SK-N-SH treated with all-trans-retinoic acid at 6 μM for 48 hours (cell line): ENCODE measurements at places on chromosomes 16 and 17.
A peak's percentile ranks its signal among the peaks of the same experiment; 100 is the strongest.

DNA sequence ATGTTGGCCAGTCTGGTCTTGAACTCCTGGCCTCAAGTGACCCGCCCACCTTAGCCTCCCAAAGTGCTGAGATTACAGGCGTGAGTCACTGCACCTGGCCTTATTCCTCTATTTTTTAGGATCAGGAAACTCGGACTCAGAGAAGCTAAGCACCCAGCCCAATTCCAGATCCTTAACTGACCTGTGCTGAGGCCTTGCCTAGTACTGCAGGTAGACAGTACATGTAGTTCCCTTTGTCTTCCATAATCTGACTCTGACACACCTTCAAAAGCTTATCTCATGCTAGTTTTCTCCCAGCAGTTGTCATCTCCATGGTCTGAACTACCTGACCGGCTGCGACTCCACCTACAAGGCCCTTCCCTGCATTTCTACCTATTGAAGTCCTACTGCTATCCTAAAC, 65.7 kb upstream of the AXIN2 start:
- no peak for ATAC-seq

DNA sequence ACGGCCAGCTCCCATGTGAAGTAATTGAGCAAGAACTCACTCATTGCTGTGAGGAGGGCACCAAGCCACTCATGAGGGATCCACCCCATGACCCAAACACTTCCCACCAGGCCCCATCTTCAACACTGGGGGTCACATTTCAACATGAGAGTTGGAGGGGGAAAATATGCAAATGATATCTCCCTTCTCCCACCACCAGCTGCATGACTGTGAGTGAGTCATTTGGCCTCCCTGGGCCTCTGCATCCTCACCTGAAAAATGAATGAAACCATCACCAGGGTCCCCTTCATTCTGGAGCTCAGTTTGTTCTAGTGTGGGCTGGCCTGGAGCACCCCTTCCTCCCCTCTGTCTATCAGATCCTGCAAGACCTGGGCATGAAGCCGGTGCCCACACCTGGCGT, 6.8 kb upstream of the MED9 start:
- ATAC-seq, result no peak

DNA sequence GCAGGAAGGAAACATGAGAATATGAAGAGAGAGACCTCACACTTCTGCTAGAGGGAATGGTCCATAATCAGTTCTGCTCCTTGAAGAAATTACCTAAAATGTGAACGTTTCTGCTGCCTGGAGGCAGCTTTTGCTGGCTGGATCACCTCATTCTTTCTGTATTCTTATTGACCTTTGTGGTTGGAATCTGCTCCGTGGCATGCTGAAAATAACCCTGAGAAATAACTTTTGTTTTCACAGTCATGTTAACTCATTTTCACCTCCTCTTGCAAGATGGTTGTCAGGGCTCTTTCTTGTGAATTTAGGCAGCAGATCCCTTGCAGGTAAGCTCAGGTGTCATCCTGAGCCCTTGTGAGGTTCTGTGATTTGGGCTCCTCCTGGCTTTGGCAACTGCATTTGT, 70.2 kb downstream of the IRF8 start:
- ATAC-seq, result no peak

- ATAC-seq, result no peak
Measured at GRCh38 chr16:12026741-12027490, 50.4 kb downstream of the SNX29 start.

- ATAC-seq, result no peak
Measured at GRCh38 chr17:6994666-6995256, 1.1 kb upstream of the ALOX12 start.

- peak; percentile 83 for ATAC-seq
Measured at GRCh38 chr16:180681-181564, 664 bp downstream of the HBQ1 start.

GRCh38 chr17:17200831-17201230, 5.3 kb downstream of the PLD6 start:
- ATAC-seq, result no peak

GRCh38 chr16:4087099-4087885, 28.9 kb downstream of the ADCY9 start:
- no peak; the same call in 2 of the 3 replicates for ATAC-seq

GRCh38 chr17:7909089-7909488, 7.0 kb downstream of the RNF227 start:
- ATAC-seq, result no peak

- ATAC-seq, result peak; percentile 84
Measured at GRCh38 chr17:77287432-77288068, 146.8 kb downstream of the SEC14L1 start.

DNA sequence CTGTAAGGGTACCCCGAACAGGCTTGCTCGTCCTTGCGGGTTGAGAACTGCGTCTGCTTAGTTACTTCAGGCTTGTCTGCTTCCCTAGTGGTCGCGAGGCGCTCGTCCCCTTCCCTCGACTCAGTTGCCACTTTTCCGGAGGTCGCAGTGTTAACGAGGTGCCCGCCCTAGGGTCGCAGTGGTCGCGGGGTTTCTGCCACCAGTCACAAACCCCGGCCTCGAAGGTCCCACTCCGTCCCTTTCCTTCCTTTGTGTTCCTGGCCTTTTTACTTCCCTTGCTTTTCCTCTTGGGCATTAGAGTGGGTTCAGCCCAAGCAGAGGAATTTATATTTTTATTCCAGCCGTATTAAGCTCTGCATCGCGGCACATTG, 299 bp downstream of the NUP85 start:
- ATAC-seq, result peak; percentile 9

DNA sequence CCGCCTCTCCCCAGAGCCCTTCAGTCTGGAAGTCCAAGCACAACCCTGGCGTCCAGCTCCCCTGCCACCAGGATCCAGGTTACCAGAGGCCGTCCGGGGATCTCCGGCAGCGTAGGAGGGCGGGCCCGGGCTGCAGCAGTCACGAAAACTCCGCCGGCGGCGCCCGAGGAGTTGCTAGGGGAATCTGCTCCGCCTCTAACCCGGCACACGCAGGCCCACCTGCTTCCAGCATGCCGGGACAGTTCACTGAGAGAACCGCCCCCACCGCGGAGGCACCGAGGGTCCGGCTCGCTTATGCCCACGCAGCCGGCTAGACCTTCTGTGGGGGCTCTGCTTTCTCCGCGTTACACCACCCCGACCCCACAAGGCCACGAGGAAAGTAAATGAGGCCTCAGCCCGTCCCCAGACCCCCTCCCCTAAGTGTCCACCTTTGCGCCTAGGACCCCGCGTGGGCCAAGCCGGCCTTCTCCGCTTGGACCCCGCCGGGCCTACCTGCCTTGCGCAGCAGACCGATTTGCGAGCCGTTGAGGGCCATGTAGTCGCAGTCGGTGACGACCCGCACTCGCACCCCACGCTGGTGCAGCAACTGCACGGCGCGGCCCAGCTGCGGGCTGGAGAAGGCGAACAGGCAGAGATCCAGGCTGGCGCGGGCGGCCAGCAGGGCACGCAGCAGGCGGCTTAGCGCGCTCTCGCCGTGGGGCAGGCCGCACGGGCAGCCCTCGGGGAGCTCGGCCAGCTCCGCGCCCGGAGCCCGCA, 587 bp downstream of the PLD6 start:
- ATAC-seq, result peak; percentile 79

- ATAC-seq, result no peak
Measured at GRCh38 chr16:88449267-88449561, 3.9 kb upstream of the ZFPM1 start.

GRCh38 chr17:21218101-21218500, 4.1 kb upstream of the TMEM11 start:
- ATAC-seq, result no peak

- no peak for ATAC-seq
Measured at GRCh38 chr17:66416207-66416940, 114.0 kb downstream of the PRKCA start.

DNA sequence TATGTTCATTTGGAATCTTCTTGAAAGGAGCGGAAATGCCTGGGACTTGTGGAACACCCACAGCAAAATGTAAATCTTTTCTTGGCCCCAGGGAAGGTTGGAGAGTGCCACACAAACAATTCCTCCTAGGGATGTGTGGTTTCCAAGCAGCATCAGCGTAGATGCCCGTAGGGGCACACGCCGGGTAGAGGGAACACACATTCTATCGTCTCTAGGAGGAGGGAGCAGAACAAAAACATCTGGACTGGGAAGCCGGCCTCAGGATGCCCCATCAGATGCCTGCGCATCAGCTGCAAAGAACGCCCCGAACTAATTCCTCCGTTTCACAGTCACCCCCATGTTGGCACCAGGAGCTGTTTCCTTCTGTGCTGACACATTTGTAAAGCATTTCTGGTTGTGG, 357.9 kb upstream of the ZFHX3 start:
- ATAC-seq, result no peak

DNA sequence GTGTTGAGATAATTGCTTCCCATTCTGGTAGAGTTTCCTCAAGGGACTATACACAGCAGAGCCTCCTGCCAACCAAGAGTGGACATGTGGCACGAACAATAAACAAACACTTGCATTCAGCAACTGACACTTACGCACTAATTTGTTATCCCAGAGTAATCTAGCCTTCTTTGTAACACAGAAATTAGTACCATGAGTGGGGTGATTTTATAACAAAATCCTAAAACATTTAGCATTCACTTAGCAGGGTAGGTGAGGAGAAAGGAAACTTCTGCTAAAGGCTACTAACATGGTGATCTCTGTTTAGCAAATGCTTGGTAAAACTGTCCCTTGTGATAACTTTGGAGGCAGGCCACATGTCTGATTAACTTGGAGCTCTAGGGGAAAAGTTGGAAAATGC, 325.2 kb downstream of the HS3ST4 start:
- no peak for ATAC-seq

DNA sequence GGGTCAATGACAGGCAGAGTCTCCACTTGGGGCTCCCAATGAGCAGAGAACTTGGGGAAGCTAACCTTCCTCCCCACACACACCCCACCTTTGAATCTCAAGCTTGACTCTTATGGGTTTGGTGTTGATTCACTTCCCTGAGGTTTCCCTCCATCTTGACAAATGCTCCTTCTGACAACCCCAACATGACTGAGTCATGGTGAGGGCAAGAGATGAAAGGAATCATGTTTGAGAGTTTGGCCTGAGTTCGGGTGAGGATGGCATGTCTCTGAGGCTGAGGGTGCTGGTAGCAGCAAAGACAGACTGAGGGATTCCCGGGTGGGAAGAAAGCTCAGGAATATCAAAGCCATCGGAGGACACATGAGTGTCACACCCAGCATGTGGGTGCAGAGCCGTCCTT, 18.7 kb downstream of the KRT9 start:
- ATAC-seq, result no peak

- no peak for ATAC-seq
Measured at GRCh38 chr16:87848676-87849345, 20.5 kb downstream of the SLC7A5 start.

DNA sequence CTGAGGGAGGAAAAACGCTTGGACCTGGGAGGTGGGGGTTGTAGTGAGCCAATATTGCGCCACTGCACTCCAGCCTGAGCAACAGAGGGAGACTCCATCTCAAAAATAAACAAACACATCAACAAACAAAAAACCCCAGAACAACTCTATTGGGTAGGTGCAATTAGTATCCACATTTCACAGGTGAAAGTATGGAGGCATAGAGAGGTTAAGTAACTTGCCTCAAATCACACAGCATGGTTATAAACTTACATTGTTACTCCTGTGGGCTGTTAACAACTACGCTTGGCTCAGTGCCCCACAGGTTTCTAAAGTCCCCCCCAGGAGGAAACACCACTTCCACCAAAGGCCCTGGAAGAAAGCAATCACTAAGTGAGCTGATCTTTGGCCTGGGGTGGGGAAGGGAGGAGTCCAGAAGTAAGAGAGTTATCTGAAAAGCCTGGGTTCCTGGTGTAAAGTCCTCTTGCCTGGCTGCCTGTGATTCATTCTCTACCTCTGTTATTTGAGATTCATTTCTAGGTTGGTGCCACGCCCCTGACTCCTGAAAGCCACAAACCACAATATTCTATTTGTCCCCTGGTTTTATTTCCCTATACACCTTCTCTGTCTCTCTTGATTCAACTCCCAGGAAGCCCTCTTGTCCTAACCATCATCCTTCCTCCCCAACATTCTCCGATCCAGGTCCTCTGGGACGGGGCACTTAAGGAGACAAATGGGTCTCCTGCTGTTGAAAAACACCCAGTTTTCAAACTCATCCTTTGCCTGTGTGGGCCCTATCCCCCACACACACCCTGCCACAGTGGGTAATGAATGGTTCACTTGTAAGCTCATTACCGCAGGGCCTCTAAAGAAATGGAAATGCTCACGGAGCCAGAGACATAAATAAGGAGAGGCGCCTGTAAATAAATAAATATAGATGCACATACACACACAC, 195.4 kb downstream of the XYLT1 start:
- no peak for ATAC-seq

GRCh38 chr17:37736428-37736827, 8.4 kb downstream of the HNF1B start:
- no peak for ATAC-seq

- no peak for ATAC-seq
Measured at GRCh38 chr16:69816996-69817395, 54.9 kb downstream of the WWP2 start.

DNA sequence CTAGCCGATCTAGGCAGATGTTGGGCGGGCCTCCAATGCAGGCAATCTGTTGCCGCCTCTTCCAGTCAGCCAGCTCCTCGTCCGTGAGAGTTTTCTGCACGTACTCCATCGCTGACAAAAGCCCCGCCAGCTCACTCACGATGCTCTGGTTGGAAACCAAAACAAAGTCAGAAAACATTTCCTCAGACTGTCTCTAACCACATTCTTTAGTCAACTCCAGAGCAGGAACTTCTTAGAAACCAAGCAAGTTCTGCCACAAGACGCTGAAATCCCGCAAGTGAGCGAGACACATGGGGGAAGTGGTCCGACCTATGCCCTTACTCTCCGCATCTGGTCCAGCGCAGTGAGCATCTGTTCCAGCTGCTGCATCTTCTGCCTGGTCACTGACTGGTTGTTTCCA, 49.1 kb downstream of the STAT5A start:
- ATAC-seq, result no peak

DNA sequence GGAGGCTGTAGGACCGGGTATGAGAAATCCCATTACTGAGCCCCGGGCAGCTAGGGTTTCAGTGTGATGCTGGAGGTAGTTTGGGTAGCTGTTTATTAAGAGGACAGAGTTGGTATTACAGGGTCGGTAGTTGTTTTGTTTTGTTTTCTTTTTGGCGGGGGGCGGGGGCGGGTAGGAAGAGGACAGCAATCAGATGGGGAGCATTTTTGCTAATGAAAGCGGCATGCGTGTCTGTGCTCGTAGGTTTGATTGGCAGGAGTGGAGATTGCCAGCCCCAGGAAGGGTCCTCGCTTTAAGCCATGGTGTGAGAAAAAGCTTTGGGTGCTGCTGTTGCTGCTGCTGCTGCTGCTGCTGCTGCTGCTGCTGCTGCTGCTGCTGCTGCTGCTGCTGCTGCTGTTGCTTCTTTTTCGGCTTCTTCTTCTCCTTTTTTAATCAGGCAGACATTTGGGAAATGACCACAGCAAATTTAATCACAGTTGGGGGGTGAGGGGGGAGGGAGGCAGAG, 498.5 kb upstream of the ZFHX3 start:
- 0 out of 3 replicates have a peak, but pooled peaks have one; percentile 33 for ATAC-seq

- no peak for ATAC-seq
Measured at GRCh38 chr17:40093005-40093579, 7.3 kb downstream of the NR1D1 start.

GRCh38 chr16:87183647-87184046, 133.5 kb downstream of the C16orf95 start:
- ATAC-seq, result no peak

- ATAC-seq, result peak; percentile 45
Measured at GRCh38 chr16:66605177-66605978, 874 bp downstream of the CMTM3 start.

- no peak; the same call in 2 of the 3 replicates for ATAC-seq
Measured at GRCh38 chr16:35011-35677, 18.3 kb downstream of the POLR3K start.

GRCh38 chr16:89048871-89049422, 44.7 kb upstream of the ACSF3 start:
- no peak for ATAC-seq

- ATAC-seq, result no peak
Measured at GRCh38 chr16:54165912-54166865, 120.4 kb downstream of the IRX3 start.

- no peak for ATAC-seq
Measured at GRCh38 chr16:30472328-30472942, at the start of gene ITGAL. Gene ITGAL (plus strand): TSS chr16:30472742. CDS start chr16:30472838, 96 bp downstream.
